ENCODE measurements at places on chromosomes 4 and X. TPM values are rescaled to one million over a fixed set of nuclear protein-coding genes. Genes with fewer than 3 reads are reported as not detected.

The ENPEP gene
- polyA plus RNA-seq: 0.75 TPM

The CPXCR1 gene
- polyA plus RNA-seq: not detected

The G3BP2 gene
- polyA plus RNA-seq: 57.6 TPM

DNA sequence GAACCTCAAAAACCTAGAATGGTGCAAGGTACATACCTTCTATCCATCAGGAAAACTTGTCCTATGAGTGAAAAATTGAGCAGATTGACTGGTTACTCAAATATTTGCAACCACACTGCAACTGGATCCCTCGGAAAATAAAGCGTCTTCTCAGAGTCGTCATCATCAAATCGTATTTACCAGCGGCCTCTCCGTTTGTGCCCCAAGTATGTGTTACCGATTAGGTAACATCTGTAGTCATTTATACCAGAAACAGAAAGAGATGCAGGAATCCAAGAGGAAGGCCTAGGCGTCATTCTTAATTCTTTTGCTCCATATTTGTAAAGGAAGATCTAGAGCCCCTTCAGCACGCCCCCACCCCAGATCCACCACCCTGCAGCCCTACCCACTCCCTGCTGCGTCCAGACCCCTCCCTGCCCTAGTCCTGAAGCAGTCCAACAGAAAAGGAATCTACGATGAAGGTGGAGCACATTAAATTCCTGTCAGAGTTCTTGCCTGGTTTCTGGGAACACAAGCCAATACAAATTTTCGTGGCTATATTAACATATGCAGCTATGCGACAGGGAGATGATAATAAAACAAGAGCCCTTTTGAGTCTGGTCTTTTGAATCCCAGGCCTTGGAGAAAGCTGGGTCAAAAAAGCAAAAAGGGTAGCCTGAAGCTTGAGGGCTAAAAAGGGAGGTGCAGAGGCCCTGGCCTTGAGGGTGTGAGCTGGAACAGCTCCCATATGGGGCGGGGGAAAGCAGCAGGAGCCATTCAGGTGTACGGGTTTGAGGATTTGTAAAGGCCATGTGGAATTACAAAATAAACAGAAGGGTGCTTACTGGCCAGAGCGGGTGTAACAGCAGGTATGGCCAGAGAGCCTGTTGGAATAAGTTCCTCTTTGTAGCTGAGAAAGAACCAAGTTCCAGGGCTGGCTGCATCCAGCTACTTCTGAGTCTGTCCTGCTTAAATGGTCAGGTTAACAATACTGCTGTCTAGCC, 77.0 kb downstream of the ZNF827 start:
- DNase-seq: no peak

GRCh38 chrX:74104356-74105015, 199.5 kb upstream of the ZCCHC13 start:
- DNase-seq: no peak

GRCh38 chrX:46235778-46236177, 309.4 kb downstream of the ZNF674 start:
- no peak for DNase-seq

- no peak for DNase-seq
Observed at GRCh38 chrX:127404161-127404560, 584.6 kb downstream of the PRR32 start.

GRCh38 chr4:148312956-148313490, 129.2 kb downstream of the NR3C2 start:
- no peak for DNase-seq

DNA sequence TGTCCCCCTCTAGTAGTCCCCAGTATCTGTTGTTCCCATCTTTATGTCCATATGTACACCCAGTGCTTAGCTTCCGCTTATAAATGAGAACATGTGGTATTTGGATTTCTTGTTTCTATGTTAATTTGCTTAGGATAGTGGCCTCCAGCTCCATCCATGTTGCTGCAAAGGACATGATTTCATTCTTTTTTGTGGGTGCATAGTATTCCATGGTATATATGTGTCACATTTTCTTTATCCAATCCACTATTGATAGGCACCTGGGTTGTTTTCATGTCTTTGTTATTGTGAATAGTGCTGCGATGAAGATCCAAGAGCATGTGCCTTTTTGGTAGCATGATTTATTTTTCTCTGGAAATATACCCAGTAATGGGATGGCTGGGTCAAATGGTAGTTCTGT, 6.3 kb downstream of the RAP1GDS1 start:
- no peak for DNase-seq

DNA sequence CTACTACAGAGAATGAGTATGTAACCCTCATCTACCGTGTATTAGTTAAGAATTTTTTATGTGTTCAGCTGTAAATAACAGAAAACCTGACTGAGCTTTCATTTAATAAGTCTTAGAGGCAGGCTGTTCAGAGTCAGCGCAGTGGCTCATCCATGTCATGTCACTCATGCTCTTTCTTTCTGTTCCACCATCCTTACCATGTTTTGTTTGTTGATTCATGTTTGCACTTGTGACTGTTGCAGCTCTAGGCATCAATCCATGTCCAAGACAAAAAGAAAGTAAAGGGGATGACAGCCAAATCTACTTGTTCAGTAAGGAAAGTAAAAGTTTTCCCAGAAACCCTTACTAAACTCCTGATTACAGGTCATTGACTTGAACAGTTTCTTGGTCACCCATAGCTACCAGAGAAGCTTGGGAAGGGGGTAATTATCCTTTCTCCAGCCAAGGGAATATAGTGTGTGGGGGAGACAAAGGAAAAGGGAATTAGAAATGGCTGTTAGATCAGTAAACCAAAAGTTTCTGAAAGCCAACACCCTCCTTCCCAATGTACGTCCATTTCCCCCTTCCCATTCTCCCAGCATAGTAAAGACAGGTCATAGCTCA, 9.0 kb downstream of the ART3 start:
- no peak for DNase-seq

- no peak for DNase-seq
Observed at GRCh38 chr4:15855804-15856475, 77.8 kb downstream of the CD38 start.

- DNase-seq: no peak
Observed at GRCh38 chr4:118746251-118746919, 61.2 kb downstream of the METTL14 start.

Measured in BJ (cell line).